ENCODE measurements at places on chromosomes 7 and 10. TPM values are rescaled to one million over a fixed set of nuclear protein-coding genes. Genes with fewer than 3 reads are reported as not detected.

The CLRN3 gene
- not detected for total RNA-seq

The PRKRIP1 gene
- 22.2 TPM for total RNA-seq

The ACADSB gene
- total RNA-seq, result 17.4 TPM

The CACNA2D1 gene
- 0.28 TPM for total RNA-seq

The CALN1 gene
- total RNA-seq, result not detected

The SLC26A5 gene
- total RNA-seq, result not detected

The GNGT1 gene
- total RNA-seq, result not detected

The BLNK gene
- not detected for total RNA-seq

The FFAR4 gene
- not detected for total RNA-seq

The ZCWPW1 gene
- 2.6 TPM for total RNA-seq

The ADIRF gene
- total RNA-seq, result not detected

The TDRD1 gene
- 0.15 TPM for total RNA-seq

The CD36 gene
- not detected for total RNA-seq

The HOXA3 gene
- not detected for total RNA-seq

The MYL10 gene
- not detected for total RNA-seq

The LRIT1 gene
- total RNA-seq, result not detected

The SFTPD gene
- not detected for total RNA-seq

The TRPV6 gene
- not detected for total RNA-seq

The CNTNAP2 gene
- not detected for total RNA-seq

The CCDC126 gene
- total RNA-seq, result 8.0 TPM

The CTTNBP2 gene
- total RNA-seq, result not detected

The INMT gene
- 0.12 TPM for total RNA-seq

The CARD11 gene
- 136 TPM for total RNA-seq

The FAM149B1 gene
- total RNA-seq, result 14.7 TPM

The SNCG gene
- total RNA-seq, result not detected

The SPACDR gene
- 5.0 TPM for total RNA-seq

The AKR1C3 gene
- total RNA-seq, result 0.88 TPM

The UTF1 gene
- total RNA-seq, result not detected

The NUTM2E gene
- not detected for total RNA-seq

The HOXA11 gene
- total RNA-seq, result not detected

The EVX1 gene
- total RNA-seq, result not detected

The KIAA1217 gene
- total RNA-seq, result 0.70 TPM

The SPDYE2B gene
- not detected for total RNA-seq

The PAPOLB gene
- total RNA-seq, result 0.06 TPM

The RADIL gene
- 0.12 TPM for total RNA-seq

The ACBD7 gene
- total RNA-seq, result 1.5 TPM

The ZNF804B gene
- not detected for total RNA-seq

The HMX3 gene
- not detected for total RNA-seq

The C7orf25 gene
- total RNA-seq, result 6.8 TPM

The PNLIP gene
- not detected for total RNA-seq

The EBLN1 gene
- not detected for total RNA-seq

The EMX2 gene
- total RNA-seq, result not detected

The SCART1 gene
- total RNA-seq, result 0.82 TPM

The GIGYF1 gene
- total RNA-seq, result 53.4 TPM

The KNDC1 gene
- not detected for total RNA-seq

The POT1 gene
- 30.8 TPM for total RNA-seq

The C10orf90 gene
- total RNA-seq, result not detected

The NT5C3A gene
- total RNA-seq, result 81.4 TPM

The SLC29A4 gene
- total RNA-seq, result 0.76 TPM

The THSD7A gene
- not detected for total RNA-seq

The STEAP1B gene
- not detected for total RNA-seq
